ENCODE measurements at places on chromosomes 5 and 9. TPM values are rescaled to one million over a fixed set of nuclear protein-coding genes. Genes with fewer than 3 reads are reported as not detected.

PCDHB13 gene
- 6.9 TPM for polyA plus RNA-seq

PCDHA10 gene
- polyA plus RNA-seq = 0.45 TPM

TSSK1B gene
- 0.06 TPM for polyA plus RNA-seq

TMEM171 gene
- not detected for polyA plus RNA-seq

CCL28 gene
- polyA plus RNA-seq = 0.50 TPM

FNBP1 gene
- polyA plus RNA-seq = 33.3 TPM

LHX2 gene
- not detected for polyA plus RNA-seq

PTGS1 gene
- 3.9 TPM for polyA plus RNA-seq

DNA sequence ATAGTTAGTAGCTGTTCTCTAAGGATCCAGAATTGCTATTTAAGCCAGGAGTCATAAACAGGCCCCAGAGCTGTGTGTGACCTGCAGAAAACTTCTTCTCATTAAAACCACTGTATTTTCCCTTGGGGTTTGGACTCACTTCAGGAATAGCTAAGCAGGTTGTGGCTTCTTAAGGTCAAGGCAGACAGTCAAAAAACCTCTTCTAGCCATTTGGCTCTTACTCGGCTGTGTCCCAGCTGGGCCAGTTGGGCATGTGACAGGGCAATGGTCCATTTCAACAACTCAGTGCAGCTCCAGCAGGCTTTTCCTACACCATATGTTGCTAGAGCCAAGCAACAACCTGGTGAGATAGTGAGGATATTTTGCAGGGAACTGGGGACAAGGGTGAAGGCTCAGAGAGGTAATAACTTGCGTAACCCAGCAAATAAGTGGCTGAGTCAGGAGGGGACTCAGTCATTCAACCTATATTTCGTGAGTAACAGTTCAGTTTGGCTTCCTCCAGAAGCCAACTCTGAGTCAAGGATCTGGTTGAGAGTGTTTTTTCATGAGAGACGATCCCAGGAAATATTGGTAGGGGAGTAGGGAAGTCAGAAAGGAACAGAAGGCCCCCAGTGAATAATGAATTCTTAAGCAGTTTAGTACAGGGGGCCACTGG, 115.4 kb upstream of the PPP2R2B start:
- DNase-seq = no peak

DNA sequence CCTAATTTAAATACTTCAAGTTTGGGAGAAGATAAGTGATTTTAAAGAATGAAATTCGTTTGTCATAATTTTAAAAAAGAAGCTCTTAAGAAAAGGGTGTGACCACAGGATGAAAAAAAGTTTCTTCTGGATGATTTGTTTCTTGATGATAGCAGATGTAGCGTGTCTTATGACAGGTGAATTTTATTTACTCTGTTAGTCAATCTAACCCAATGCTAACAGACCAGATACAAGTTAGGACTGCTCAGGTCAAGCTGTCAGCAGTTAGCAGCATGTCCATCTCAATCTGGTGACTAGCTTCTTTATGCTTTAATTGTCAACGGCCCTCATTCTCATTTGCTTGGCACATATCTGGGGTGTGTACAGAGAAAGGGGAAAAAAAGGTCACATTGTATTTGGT, 456.0 kb downstream of the BNC2 start:
- DNase-seq = no peak

DNA sequence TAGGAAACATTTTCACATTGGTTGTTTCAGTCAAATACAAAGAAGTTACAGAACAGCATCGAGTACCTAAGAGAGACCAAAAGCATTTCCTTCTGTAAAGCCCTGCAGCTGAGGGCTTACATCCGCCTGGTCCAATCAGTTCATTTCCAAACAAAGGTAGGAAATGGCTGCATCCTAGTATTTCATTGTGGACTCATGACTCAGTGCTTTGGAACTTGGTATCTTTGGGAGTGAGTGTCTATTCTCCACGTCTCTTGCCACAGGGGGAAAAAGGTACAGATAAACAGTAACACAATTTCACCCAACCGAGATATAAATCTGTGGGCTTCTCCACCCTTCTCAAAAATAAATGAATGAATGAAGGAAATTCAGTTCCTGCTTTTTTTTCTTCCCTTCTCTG, 75.4 kb downstream of the NFIB start:
- no peak for DNase-seq

- DNase-seq = no peak
Observed at GRCh38 chr9:6052293-6052919, 37.0 kb upstream of the RANBP6 start.

DNA sequence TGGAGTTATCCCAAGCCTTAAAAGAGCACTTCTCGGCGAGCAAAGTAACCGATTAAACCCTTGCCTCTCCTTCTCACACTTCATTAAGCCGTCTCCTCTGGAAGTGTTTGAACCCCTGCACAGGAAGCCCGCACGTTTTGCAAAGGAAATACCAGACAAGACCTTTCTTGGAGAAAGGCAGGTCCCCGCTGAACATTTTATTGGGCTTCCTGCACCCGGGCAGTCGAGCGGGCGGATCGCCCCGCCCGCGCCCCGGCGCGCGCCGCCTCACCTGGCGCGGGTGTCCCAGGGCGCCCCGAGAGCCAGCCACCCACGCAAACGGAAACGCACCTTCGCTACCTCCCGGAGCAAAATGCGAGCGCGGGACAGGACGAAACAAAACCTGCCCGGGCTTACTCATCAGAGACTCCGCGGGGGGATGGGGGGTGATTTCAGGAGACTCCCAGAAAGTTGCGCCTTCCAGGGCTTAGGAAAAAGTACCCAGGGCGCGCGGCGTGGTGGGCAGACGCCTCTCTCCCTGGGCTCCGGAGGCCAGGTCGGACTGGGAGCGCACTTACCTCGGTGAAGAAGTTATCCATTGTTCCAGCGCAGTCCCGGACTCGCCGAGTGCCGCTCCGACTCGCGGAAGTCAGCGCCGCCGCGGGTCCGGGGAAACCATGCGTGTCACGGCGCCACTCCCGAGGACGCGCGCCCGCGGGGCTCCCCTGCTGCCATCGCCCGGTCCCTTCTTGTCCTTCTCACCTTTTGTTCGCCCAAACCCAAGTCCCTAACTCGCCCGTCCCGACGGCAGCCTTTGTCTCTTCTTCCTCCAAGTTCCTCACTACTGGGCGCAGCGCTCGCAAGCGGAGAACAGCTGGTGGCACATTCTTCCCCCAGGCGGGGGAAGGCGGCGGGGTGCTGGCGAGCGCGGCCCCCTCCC, 598 bp downstream of the MYO10 start:
- peak; percentile 78 for DNase-seq

- DNase-seq = no peak
Observed at GRCh38 chr5:102858808-102859207, 103.7 kb downstream of the PAM start.

DNA sequence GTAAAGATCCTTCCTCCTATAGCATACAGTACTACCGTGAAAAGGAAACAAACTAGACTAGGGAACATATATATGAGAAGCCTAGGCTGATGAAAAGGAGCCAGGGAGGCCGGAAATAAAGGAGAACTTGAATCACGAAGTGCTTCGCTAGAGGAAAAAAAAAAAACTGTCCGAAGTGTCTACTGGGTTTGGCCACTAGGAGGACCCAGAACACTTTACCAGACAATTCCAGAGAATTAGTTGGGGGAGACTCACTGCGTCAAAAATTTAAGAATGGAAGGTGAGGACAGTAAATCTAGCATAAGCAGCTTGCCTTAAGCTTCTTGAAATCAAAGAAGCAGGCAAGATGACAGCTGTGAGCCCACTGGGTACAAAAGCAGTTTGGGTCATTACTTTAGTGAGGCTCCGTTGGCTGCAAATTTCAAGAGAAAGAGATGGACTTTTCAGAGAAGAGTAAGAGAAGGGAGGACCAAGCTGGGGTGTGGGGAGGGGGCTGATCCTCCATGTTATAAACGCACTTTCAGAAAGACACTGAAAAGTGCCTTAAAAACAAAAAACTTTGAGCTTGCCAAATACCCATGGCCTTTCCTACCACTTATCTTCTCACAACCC, 47.4 kb downstream of the P4HA2 start:
- DNase-seq = peak; percentile 58

- no peak for DNase-seq
Observed at GRCh38 chr5:179912386-179912785, 4.7 kb upstream of the TBC1D9B start.

DNA sequence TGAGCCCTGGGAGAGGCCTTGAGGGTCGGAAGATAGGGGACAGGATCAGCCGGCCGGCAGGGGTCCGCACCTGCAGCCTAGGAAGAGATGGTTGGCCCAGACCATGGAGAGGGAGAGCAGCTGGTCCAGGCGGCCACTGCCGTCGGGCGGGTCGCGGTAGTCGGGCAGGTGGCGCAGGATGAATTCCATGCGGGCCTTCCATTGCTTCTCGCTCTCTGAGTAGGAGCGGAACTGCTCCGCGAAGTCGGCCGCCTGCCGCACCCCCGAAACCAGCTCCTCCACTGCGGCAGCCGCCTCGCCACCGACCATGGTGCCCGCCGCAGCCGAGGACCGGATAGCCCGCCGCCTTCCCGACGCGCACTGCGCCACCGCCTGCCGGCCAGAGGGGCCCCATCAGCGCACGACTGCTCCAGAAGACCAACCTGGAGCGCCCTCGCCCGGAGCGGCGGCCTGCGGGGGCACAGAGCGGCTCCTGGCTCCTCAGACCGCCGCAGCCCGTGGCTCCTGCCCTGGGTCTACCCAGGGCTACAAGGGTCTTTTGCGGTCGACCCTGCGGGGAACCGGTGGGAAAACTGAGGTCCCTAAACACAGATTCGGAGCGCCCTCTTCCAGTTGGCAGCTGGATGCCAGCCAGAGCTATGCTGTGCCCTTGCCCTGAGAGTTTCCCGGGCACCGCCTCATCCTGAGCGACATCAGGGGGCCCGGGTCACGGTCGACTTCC, at the start of gene CDKN2AIPNL:
TSS of gene CDKN2AIPNL (minus strand) at position 336 of the 721 bp plus-strand sequence. CDS start at position 309, 27 bp downstream.
- DNase-seq = peak; percentile 99

DNA sequence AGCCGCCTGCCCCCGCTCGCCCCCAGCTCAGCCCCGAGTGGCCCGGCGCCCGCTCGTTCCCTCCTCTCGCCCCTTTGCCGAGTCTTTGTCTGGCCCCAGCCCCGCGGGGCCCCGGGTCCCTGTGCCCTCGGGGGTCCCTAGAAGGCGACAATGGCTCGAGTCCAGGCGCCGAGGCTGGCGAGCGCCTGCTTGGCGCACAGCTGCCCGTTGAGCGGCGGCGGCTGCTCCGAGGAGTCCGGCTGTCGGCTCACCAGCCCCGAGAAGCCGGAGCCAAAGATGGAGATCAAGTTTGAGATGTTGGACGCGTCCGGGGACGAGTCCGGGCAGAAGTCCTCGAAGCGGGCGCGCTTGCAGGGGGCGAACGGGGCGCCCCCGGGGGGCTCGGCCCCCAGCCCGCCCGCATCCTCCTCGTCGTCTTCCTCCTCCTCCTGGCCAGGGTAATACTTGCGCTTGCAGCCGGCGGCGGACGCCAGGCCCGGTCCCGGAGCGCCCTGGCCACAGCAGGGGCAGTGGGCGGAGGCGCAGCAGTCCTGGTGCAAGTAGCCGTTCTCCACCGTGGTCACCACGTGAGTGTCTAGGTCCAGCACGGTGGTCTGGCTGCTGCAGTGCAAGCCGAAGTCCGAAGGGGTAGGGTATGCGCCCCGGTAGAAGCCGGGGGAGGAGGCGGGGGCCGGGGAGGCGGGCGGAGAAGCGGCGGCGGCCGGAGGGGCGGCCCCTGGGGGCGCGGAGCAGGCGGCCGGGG, 1.2 kb downstream of the IER5L start:
- DNase-seq = peak; percentile 64

DNA sequence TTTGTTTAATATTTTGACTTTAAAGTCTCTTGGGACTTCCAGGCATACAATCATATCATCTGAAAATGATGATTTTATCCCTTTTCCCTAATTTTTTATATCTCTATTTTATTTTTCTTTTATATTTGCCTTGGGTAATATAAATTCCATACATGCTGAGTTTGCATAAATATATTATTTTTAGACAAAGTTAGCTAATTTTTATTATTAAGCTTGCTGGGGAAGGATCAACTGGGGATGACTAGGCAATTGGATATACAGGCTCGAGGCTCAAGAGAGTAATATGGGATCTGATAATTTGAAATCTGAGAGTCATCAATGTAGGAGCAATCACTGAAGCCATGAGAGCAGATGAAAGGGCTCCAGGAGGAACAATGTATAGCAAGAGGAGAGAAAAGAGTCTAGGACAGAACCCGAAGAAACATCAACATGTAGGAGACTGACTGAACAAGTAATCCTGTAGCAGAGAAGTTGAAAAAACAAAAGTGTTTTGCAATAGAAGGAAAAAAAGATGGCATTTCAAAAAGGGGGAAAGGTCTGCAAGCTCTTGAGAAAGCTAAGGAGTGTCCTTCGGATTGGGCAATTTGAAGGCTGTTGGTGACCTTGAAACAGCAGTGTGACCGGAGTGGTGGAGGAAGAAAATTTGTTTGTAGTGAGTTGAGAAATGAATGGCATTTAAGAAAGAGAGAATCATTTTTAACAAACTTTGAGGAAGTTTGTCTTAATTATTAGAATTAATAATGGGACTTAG, 17.0 kb upstream of the RHOBTB3 start:
- no peak for DNase-seq

DNA sequence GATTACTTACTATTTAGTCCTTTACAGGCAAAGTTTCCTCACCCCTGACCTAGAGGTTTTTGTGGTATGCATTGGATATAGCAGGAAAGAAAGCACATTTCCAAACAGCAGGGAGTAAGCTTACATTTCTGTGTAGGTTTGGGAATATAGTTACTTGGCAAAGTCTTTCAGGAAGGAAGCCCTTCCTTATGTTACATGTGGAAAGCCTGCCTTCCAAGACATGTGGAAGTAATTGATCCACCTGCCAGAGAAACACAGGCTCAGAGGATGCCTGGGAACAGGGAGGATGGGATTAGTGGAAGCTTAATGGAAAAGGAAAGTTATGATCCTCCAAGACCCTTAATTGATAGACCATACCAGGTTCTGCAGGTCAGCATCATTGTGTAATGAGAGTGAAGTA, 87.3 kb upstream of the PPP1R2B start:
- no peak for DNase-seq
